ENCODE measurements at places on chromosomes 12 and 14. TPM values are rescaled to one million over a fixed set of nuclear protein-coding genes. Genes with fewer than 3 reads are reported as not detected.

Gene OR11H12
- not detected for total RNA-seq

Gene SERPINA1
- total RNA-seq, result 0.43 TPM

Gene LGALS3
- 70.5 TPM for total RNA-seq

Gene KRT85
- not detected for total RNA-seq

Gene CDKN3
- total RNA-seq, result 79.6 TPM

DNA sequence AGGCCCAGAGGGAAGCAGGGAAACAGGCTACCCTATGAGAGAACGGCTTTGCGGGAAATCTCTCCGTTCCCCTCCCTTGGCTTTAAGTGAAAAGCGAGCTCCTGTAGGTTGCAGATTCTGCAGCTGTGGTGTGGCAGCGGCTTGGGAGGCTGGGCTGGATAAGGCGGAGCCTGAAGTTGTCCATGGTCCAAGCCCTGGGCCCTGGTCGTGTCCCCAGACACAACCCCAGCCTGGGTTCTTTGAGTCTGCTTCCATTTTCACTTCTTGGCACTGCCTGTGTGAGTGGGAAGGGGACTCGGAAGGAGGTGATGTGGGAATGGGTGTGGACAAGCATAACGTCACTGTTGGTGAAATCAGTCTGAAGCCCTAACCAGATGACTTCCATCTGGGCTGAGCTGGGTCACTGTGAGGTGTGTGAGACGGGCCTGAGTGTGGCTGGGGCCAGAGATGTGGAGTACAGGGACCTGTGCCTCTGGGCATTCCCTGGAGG lies 43.0 kb upstream of the CTDSP2 start:
- DNase-seq, result no peak

- DNase-seq, result no peak
These were observed 15.2 kb downstream of the SCNN1A start for GRCh38 chr12:6360080-6360571.

DNA sequence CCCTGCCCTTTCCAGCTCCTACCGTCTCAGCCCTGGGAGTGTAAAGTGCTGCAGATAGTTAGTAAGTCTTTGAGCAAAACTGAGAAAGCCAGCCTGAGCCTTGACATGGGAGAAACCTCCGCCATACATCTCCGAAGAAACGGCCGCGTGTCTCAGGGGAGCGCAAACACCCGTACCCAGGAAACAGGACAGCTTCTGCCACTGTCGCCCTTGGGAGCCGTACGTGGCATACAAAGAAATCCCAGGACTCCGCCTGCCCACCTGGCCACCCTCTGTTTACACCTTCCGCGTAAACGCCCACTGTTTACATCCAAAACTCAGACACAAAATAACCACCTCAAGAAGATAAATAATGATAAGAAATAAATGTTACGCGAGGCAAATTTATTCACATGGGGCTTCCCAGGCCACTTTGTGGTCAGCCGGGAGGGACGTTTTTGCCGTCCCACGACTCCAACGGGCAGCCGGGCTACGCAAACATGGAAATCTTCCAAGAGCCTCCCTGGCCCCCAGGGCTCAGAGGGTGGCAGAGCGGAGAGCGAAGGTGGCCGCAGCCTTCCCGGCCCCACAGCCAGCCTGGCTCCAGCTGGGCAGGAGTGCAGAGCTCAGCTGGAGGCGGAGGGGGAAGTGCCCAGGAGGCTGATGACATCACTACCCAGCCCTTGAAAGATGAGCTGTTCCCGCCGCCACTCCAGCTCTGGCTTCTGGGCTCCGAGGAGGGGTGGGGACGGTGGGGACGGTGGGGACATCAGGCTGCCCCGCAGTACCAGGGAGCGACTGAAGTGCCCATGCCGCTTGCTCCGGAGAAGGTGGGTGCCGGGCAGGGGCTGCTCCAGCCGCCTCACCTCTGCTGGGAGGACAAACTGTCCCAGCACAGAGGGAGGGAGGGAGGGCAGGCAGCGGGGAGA lies at the start of gene BDKRB2:
Gene BDKRB2, plus strand, starts transcription at position 689 of the 908 bp plus-strand sequence. CDS start 32,269 bp downstream, outside the sequence.
- no peak for DNase-seq

GRCh38 chr14:96630281-96630680 lies 128.1 kb downstream of the PAPOLA start:
- peak; percentile 5 for DNase-seq

DNA sequence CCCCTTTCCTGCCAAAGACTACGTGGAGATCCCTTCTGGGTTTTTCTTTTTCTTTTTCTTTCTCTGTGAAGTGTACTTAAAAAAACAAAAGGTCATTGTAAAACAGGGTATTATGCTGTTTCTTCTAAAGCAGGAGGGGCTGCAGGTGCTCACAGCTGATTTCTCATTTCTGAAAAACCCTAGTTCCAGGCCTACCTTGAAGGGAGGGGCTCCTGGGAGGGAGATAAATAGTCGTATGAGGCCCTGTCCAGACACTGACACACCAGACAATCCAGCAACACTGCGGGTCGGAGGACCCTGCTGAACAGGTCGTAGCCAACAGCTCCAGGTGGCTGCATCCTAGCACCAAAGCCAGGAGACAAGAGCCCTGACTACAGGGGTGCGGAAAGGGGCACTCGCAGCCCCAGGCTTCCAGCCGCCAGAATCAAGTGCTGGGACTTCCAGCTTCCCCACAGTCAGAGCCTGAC lies 41.1 kb downstream of the PSMA6 start:
- no peak for DNase-seq

- DNase-seq, result no peak
These were observed 173.9 kb downstream of the GXYLT1 start for GRCh38 chr12:41970744-41971143.

DNA sequence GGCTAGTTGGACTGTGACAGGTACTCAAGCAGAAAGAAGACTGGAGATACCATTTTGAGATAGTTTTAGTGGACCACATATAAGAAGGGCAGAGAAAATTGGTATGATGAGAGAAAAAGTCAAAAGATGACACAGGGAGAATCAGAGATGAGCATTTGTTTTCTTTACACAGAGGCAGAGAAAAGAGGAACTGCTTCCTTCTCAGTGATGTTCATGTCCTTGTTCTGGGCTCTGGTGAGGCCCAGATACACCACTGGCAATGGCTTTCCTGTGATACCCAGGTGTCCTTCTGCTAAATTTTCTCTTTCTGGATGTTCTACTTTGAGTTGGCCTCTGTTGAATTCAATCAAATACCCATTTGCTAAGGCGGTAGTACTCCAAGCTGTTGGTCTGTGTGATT lies 1782.7 kb upstream of the SEL1L start:
- DNase-seq, result no peak

All from activated CD4-positive, alpha-beta memory T cell treated with anti-CD3 and anti-CD28 coated beads, Interleukin-2, amount 10 ng/mL, durations not matched to agents 7 days and 5 days (primary cell).